Head of caudate nucleus (tissue), 42 donors: ENCODE measurements at places on chromosomes 11 and 22.

DNA sequence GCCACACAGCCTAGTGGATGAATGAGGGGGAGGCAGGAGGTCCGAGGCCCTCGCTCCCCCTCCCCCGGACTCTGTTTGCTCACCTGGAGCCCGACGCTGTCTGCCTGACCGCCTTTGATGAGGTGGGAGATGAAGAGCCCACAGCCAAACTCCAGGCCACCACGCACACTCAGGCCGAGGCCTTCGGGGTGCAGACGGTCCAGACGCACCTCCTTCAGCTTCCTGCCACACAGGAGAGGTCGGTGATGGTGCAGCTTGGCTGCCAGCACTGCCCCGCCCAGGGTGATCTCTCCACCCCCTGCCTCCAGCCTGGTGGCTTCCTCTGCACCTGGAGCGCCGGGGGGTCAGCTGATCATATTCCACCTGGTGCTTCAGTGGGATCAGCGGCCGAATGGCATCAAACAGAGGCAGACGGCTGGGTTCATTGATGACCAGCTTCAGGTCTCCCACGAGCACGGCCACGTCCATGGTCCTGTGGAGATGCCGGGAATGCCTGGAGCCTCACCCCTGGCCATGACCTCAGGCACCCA lies 13.1 kb downstream of the USH1C start:
- no peak for DNase-seq

DNA sequence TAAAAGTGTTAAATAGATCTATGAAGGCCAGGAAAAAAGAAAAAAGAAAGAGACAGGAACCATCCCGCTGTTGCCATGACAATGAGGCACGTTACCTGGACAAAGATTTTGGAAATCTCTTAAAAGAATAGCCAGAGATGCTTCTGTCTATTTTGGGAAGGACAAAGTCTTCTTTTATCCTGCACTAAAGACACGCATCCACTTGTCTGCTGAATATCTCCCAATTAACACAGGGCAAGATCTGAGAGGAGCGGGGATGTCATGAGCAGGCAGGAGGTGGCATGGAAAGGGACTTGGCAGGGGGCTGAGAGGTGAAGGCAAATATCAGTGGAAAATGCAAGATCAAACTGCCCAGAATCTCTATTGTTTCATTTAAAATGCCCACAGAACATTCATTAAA lies 153.8 kb upstream of the BLID start:
- DNase-seq, result no peak

DNA sequence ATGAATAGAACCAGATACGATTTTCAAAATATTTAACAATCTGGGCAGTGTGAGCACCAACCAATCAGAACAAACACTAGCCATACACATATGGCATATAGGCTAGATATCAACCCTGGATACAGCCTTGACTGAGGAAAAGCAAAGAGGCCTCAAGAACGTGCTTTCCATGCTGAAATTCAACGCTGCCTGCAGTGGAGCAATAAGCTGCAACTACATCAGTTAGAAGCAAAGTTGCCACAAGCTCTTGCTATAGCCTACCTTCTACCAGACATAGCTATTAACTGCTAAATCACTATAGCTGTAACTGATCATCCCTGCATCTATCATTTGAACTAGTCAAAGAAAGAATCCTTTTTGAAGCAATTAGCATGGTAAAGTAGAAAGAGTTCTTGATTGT lies 42.5 kb downstream of the DENND5A start:
- DNase-seq, result no peak

GRCh38 chr22:22896601-22897000 lies 9.0 kb downstream of the IGLL5 start:
- no peak for DNase-seq

DNA sequence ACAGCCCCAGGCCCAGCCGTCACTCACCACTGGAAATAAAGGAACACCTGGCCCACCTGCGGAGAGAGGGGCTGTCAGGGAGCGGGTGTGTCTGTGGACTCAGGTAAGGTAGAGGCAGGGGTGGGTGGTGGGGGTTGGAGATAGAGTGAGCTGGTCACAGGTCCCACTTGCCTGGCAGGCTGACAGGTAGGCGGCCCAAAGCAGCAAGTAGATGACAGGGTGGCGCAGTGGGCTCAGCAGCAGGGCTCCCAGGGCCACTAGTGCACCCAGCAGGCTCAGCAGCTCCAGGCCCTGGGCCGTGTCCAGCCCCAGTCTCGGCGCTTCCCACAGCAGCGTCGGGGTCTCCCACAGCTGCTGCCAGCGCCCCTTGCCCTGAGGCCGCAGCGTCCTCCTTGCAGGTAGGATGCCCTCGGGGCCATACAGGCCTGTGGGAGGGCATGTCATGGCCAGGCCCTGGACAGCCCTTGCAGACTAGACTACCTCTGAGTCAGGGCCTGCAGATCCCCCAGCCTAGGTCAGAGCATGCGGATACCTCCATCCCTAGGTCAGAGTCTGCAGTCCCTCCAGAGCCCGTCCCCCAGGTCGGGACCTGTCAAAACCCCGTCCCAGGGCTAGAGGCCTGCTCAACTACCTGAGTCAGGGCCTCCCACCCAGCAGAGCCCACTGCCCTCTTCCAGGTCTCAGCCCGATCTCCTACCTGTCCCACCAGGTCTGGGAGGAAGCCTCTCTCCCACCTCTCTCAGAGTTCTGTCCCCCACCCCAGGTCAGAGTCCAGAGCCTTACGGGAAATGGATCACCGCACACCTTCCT lies 686 bp downstream of the LMF2 start:
- no peak for DNase-seq

DNA sequence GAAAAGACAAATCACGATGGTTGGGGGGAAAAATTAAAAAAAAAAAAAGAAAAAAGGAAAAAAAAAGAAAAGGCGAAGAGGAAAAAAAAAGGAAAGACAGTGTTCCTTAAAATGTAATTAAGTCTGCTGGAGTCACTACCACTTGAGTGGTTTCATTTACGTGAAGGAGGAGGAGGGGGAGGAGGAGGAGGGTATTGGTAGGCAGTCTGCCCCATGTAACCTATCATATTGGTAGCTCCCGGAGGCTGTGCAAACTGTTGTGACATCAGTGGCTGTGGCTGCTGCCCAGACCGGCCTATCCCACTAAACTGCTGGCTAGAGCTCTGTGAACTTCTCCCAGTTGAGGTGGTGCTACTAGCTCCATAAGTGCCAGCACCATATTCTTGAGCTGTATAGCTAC lies 17.9 kb downstream of the KDELR3 start:
- no peak for DNase-seq
